ENCODE measurements at places on chromosomes 6 and 20.

GRCh38 chr6:46097366-46097765 is 32.4 kb upstream of the ENPP4 start:
- no peak for DNase-seq

DNA sequence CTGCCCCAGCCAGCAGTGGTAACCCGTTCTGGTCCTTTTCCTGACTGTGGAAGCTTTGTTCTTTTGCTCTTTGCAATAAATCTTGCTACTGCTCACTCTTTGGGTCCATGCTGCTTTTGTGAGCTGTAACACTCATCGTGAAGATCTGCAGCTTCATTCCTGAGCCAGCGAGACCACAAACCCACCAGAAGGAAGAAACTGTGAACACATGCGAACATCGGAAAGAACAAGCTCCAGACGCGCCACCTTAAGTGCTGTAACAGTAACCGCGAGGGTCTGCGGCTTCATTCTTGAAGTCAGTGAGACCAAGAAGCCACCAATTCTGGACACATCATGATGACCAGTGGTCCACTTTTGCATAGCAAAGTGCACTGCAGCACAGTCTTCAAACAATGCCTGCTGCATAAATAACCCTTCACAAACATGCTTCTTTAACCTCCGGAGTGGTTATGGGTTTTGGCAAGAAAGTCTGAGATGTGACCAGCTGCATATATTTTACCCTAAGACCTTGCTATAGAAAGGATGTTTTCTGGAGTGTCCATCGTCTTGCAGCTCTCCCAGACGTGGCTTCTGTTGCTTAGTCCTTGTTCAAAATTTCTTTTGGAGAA is 8.9 kb upstream of the MUC22 start:
- DNase-seq, result no peak

DNA sequence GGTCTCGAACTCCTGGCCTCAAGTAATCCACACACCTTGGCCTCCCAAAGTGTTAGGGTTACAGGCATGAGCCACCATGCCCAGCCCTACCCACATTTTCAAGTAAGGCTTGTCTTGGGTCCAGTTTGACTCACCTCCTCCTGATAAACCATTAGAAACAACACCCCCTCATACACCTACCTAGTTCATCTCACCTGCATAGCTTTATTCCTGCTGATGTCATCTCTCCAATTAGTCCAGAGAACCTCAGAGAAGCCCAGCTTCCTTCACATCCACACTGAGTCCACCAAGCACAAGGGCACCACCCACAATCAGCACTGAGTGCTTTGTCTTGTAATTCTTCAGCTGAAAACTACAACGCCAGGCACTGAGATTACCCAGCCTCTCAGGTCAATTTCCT is 35.3 kb downstream of the KIF16B start:
- peak; percentile 30 for DNase-seq

- DNase-seq, result no peak
Measured at GRCh38 chr6:111984081-111984480, 69.8 kb upstream of the CCN6 start.

DNA sequence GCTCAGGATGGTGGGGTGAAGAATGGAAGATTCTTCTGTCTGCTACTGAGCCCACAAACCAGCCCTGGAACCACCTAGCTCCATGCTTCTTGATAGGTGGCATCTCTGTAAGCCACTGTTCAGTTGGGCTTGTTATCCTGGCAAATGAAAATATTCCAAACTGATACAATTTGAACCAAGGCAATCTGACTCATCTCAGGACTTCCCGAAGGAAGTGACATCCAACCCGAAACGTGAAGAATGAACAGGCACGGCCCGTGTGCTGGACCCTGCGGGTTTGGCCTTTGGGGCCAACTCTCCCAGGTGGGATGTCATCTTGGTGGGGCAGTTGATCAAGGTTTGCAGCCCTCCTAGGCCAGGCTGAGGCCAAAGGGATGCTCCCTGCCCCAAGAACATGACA is 160.3 kb downstream of the PREX1 start:
- no peak for DNase-seq

DNA sequence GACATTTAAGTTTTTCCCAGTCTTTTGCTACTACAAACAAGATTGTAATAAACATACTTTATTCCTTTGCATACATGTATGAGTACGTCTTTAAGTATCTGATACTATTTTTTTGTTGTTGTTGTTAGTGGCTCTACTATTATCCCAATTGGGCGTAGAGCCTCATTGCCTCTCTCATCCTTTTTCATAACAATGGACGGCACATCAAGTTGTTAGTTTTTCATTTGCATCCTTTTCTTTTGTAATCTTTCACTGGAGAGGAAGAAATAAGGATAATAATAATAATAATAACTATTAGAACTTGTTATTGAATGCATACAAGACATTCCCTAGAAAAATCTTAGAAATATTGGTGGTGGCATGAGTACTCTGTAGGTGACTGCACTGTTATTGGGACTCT is 23.1 kb downstream of the HS3ST5 start:
- no peak for DNase-seq

GRCh38 chr6:158669145-158670035 is 19.5 kb downstream of the SYTL3 start:
- no peak for DNase-seq

GRCh38 chr20:10565191-10565921 is 108.4 kb downstream of the JAG1 start:
- no peak for DNase-seq

DNA sequence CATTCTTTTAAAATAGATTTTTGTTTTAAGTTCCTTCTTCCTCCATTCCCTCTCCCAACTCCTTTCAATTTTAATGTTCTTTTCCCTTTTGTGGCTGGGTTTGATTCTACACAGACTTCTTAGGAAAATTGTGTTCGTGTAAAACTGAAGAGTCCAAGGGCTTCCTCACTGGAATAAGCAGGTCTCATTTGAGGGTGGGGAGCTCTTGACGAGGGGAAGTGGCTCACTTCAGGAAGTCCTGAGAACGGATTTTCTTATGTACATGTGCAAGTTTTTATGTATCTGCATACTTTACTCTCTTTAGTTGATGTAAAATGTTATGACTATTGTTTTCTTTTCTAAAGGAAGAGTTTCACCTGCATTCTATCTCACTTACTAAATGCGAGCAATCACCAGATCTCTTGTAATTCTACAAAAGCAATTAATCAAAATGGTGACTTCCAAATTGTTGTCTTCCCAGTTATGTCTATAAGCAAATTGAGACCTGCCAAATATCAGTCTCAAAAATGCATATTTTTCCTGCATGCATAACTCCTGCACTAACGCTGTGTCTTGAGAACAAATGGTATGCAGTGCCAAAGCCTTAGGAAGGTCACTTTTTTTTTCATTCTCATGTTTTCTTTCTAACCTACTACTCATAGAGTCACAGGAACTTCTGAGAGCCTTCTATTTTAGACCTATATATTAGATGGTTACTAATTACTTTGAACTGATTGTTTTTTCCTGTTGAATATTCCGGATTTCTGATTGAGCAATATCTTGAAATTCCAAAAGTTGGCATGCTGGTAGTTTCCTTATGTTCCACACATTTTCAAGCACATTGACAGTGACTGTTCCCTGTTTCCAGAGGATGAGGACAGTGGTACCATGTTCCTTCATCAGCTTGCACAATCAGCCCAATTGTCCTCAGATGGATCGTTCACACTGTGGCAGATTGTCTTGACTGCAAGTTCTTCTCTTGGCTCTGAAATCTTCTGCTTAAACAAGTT is 251.9 kb upstream of the PRDM1 start:
- DNase-seq, result no peak

- DNase-seq, result no peak
Measured at GRCh38 chr6:166078294-166078693, 89.4 kb downstream of the TBXT start.

GRCh38 chr20:57658833-57659516 is 38.7 kb upstream of the ZBP1 start:
- DNase-seq, result no peak

GRCh38 chr6:21947731-21948386 is 349.0 kb downstream of the PRL start:
- DNase-seq, result no peak

DNA sequence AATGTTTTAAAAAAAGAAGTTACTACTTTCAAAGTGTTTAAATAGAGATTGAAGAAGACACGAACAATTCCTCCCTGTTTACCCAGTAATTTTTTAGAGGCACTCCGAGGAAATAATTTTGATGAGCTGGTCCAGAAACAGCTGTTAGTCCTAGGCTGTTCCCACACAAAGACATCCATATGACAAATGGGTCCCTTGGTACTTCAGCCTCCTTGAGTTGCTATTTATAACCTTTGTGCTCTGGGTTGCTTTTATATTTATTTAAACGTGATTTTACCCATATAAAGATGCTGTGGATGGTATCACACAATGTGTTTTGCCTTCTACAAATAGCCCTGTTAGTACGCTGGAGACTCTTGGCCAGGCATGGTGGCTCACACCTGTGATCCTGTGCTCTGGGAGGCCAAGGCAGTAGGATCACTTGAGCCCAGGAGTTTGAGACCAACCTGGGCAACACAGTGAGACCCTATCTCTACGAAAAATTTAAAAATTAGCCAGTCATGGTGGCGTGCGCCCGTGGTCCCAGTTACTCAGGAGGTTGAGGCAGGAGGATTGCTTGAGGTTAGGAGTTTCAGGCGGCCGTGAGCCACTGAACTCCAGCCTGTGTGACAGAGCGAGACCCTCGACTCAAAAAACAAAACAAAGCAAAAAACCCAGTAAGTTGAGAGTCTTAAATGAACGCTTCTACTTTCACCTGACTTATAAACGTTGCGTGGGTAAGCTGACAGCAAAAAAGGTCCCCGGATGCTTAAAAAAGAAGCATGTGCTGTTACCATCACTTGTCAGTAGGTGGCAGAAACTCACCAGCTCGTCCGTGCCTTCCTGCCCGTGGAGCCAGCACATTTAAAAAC is 56.9 kb upstream of the ARMH2 start:
- DNase-seq, result peak; percentile 61

DNA sequence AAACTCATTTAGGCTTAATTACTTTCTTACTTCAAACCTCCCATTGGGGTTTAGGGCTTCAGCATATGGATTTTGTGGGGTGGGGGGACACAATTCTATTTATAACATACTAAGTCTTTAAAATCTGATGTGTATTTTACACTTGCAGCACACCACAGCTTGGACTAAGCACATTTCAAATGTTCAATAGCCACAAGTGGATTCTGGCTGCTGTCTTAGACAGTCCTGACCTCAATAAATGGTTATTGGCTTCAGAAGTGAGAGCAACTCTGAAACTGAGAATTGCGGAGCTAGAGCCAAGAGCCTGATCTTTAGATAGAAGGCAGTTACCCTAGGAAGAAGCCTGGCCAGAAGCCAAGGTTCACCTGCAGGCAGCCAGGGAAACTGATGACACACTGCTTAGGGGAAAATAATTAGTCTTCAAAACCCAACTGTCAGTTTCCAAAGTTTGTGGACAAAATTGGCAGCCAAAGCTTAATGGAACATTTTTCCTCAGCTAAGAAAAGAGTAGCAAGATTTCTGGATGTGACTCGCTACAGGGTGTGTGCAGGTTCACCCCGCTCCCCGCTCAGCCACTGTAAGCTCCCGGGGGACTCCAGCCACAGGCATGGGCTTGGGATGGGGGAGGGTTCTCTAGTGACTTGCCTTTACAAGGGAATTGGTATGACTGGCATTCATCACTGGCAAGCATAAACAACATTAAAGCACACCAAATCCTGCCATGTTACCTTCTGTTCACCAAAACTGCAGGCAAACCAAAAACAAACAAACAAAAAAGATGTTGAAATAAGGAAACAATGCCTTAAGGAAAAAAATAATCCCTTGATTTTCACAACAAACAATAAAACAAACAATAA is 219.8 kb downstream of the TFAP2A start:
- no peak for DNase-seq

DNA sequence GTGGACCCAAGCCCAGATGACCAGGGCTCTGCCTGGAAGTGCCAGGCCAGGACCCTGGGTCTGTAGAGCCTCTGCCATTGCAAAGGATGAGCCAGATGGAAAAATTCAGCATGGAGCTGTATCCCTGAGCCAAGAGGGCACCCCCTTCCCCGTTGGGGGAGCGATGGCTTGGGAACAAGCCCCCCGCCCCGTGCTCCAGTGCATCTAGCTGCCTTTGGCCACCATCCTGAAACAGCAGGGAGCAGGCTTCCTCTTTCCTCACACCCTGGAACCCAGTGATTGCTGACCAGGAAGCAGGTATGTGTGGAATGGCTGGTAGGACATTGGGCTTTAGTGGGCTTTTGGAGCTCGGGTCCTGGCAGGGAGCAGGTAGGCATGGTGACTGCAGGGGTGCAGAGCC is 2.2 kb downstream of the MLN start:
- DNase-seq, result no peak

DNA sequence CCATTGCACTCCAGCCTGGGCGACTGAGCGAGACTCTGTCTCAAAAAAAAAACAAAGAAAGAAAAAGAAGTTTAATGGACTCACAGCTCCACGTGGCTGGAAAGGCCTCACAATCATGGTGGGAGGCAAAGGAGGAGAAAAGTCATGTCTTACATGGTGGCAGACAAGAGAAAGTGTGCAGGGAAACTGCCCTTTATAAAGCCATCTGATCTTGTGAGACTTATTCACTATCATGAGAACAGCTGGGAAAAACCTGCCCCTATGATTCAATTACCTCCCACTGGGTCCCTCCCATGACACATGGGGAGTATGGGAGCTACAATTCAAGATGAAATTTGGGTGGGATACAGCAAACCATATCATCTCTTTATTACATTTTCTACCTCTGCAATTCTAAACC is 25.9 kb downstream of the SF3B5 start:
- DNase-seq, result no peak

DNA sequence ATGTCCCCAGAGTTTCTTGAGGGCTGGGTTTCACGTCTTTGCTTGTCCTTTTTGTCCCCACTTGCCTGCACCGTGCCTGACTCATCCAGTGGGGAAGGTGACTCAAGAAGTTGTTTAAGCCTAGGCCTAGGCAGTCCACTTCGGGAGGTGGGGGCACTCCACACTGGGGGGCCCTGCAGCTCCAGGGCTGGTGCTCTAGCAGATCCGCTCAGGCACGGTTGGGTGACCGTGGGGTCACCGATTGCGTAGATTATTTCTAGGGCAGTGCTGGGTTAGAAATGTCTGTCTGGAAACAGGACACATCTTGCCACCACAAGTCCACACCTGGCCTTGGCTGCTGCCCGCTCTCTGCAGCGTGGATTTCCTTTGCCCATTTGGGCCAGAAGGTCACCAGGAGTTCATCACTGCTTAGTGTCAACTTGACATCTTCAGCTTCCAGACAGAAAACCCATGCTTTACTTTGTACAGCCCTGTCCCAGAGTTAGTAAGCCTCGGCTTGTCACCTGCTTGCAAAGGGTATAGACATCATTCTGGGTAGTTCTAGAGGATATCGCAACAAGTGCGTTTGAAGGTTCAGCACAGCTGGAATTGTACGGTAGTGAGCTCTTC is 13.6 kb upstream of the C20orf144 start:
- no peak for DNase-seq

GRCh38 chr20:2703716-2704475 is 11.3 kb downstream of the EBF4 start:
- no peak for DNase-seq

- DNase-seq, result no peak
Measured at GRCh38 chr6:36688739-36689075, 8.9 kb upstream of the RAB44 start.

DNA sequence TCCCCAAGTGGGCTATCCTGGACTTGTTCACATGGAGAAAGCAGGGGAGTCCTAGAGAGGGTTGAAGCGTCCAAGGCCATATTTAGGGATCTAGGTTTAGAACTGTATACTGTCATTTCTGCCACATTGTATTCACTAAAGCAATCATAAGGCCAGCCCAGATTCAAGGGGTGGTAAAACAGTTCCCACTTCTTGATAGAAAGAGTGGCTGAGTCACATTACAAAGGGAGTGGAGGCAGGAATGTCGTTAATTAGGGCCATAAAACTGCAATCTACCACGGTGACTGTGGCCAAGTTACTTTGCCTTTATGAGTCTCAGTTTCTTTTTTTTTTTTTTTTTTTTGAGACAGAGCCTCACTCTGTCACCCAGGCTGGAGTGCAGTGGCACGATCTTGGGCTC is 7.4 kb upstream of the UBR2 start:
- DNase-seq, result no peak

Measured in BE2C (cell line).